ENCODE measurements at places on chromosomes 1 and 21.

DNA sequence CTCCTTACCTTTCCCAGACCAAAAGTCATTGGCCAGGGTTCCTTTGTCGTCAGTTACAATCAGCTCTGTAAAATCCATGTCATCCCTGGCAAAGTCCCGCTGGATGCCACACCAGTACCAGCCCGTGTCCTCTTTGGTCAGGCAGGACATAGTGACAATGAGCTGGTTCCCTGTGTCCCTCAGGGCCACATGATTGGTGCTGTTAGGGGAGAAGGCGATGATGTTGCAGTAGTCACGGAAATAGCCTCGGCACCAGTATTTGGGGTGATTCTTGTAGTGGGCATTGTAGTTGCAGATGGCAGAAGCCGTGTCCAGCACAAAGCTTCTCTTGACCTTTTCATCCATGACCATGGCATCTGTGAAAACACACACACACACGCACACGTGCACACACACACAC is 14.8 kb downstream of the ADORA3 start:
- no peaks in the 10 kb centered on the region for H3K4me1 ChIP-seq
- no peak overlapping the region for H3K4me3 ChIP-seq
- no peak overlapping the region for H3K27ac ChIP-seq

DNA sequence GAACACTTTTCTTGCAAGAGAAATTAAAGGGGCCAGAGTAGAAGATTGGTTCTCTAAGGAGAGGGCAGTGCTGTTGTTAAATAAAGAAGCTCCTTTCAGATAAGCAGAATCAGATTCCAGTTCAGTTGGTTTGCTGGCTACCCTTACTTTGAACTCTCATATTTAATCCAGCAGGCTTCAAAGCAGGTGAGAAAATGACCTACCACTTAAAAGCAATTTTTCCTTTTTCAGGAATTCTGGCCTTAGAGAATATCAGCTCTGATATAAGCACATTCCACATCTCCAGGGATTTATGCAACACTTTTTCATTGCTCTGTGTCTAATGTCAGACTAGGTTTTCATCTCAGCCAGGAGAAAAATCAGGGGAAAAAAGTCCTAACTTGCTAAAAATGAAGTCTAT is 28.7 kb downstream of the WNT2B start:
- H3K27me3 ChIP-seq: no peaks in the 10 kb centered on the region
- H3K36me3 ChIP-seq: no peaks in the 10 kb centered on the region
- no peak for DNase-seq
- no peak overlapping the region for H3K4me3 ChIP-seq
- H3K4me1 ChIP-seq: no peaks in the 10 kb centered on the region

GRCh38 chr1:32356478-32356877 is 5.8 kb downstream of the FAM229A start:
- peaks cover 4% of the 10 kb centered on the region for H3K4me1 ChIP-seq
- H3K27ac ChIP-seq: no peak overlapping the region
- DNase-seq: no peak
- H3K4me3 ChIP-seq: no peak overlapping the region
- no peaks in the 10 kb centered on the region for H3K36me3 ChIP-seq

DNA sequence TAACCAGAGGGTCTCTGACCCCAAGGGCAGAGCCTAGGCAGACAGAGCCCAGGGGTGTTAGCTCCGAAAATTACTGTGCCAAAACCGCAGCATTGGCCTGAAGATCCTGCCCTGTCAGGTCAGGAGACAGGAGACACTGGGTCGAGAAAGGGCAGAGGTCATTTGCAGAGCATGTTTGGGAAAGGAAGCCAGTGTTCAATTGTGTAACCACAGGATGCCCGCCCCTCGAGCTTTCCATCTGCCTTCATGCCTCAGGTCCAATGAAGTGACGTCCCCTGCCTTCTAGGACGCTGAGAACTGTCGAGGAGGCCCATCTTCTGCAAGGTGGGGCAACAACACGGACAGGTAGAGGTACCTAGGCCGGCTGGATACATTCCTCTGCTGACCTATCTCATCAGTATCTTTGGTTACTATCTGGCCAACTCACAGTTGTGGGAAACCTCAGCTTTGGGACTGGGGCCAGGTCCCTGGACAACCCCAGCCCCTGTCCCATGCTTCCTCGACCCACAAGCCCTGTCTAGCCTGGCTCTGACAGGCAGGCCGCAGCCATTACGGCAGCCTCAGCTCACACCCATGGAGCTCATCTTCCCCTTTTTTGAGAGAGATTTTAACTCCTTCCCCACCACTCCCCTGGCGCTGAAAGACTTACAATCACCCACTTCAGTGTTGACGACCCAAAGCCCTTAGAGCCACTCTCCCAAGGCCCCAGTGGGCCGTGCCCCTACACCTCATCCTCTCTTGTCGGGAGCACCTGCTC is 1.3 kb downstream of the ARL8A start:
- H3K27ac ChIP-seq: no peak overlapping the region
- no peaks in the 10 kb centered on the region for H3K27me3 ChIP-seq
- peak overlapping the region; percentile 91 for H3K4me3 ChIP-seq
- peaks cover 3% of the 10 kb centered on the region for H3K36me3 ChIP-seq
- DNase-seq: peak; percentile 59

DNA sequence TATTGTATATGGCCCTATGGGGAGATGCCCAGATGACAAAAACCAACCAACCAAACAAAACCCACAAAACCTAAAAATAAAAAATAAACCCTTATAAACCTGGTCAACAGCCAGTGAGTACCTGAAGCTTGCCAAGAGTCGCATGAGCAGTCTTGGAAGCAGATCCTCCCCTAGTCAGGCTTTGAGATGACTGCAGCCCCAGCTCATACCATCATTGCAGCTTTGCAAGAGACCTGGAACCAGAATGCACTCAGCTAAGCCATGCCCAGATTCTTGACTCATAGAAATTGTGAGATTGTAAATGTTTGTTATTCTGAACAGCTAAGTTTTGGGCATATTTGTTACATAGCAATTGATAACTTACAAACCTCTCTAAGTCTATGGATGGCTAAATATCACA is 326.8 kb downstream of the HLX start:
- DNase-seq: no peak
- H3K36me3 ChIP-seq: no peaks in the 10 kb centered on the region
- no peaks in the 10 kb centered on the region for H3K27me3 ChIP-seq

Data from trophoblast cell (in vitro differentiated cells and primary cell).